ENCODE measurements at places on chromosomes 3 and 15.

DNA sequence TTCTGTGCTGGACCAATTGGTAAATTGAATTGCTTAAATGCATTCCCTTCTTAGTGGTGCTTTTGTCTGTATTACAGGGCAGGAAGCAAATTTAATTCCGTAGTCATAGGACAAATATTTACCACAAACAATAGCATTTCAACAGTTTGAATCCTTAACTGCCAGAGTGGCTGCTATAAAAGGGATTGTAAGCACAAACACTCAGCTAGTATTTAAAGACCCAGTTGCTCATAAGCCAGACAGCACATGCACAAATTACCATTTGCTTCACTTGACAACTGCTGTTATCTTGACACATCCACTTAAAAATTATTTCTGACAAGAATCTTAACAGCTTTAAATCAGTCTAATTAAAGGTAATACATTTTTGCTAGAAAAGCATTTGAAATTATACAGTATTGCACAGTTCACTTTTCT is 490.2 kb upstream of the ADAMTS9 start:
- DNase-seq = no peak

GRCh38 chr15:33131552-33132232 is 62.8 kb downstream of the FMN1 start:
- no peak for DNase-seq

DNA sequence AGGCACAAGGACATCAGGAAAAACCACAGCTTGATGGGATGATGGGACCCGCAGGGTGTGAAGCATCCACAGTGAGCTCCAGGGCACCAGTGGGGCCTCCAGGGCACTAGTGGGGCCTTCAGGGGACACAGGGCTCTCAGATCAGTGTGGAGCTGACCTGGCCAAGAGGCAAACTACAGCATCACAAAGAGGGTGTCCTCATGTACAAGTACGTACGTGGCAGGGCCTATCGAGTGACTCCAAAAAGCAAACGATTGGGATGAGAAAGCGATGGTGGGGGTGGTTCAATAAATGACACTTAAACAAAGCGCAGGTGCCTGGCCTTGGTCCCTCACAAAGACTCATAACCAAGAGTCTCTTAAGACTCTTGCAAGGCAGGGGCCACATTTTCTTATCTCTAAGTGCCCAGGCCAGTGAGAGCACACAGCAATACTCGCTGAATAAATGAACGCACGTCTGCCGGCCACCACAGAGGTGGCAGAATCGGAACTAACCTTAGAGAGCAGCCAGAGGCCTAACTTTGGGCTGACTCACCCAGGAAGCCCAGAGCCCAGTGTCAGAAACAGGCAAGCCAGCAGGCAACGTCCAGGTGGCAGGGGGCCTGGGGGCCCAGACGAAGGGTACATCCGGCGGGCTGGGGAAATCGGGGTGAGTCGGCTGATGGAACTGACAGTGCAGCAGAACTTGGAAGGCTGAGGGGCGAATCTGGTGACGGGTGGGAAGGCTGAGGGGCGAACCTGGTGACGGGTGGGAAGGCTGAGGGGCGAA is 8.7 kb downstream of the PCSK6 start:
- DNase-seq = no peak

- DNase-seq = no peak
Observed at GRCh38 chr3:10932596-10932995, 60.0 kb upstream of the SLC6A1 start.

Data from left lung (tissue), 14 donors.